Activated CD8-positive, alpha-beta memory T cell treated with anti-CD3 and anti-CD28 coated beads for 48 hours (primary cell): ENCODE measurements at places on chromosomes 6 and 20.
A peak's percentile ranks its signal among the peaks of the same experiment; 100 is the strongest.

DNA sequence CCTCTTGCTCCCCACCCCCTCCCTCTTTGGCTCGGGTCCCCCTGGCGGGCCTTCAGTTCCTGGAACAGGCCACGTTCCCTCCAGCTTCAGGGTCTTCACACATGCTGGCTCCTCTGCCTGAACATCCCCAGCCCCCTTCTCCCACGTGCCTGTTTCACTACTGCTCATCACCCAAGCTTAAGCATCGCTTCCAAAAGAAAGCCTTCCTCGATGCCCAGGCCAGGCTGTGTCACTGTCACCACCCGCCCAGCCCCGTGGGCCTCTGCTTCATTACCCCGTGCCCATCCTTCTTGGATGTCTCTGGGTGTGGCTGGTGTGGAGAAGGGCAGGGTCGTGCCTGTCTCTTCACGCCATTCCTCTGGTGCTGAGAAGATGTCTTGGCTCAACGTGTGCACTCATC lies 2.8 kb downstream of the DLGAP4 start:
- DNase-seq = no peak

DNA sequence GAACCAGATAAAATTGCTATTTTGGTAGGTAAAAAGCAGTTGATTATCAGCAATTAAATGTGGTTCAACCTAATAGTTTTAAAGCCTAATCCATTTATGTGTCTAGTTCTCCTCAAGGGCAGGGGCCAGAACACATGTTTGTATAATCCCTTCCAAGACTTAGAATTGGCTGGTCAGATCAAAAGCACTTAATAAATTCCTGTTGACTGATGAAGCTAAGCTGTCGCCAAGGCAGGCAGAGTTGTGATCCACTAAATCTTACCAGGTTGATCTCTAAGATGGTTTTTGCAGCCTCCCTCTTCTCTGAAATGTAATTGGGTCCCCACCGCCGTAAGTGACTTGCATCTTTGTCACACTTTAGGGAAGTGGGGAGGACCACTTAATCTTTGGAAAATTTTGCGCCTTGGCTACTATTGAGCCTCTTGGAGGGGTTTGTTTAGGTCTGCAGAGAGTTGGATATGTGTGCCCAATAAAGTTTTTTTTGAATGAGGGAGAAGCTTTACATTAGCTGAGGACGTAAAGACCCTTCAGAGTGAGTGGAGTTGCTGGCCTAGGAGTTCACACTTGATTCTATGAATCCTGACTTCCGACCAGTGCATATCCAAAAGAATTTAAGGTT lies 65.9 kb downstream of the PHF20 start:
- no peak for DNase-seq

- no peak for DNase-seq
Observed at GRCh38 chr20:17430125-17430950, 100.8 kb downstream of the BFSP1 start.

- no peak for DNase-seq
Observed at GRCh38 chr20:10648651-10649050, 25.1 kb downstream of the JAG1 start.

DNA sequence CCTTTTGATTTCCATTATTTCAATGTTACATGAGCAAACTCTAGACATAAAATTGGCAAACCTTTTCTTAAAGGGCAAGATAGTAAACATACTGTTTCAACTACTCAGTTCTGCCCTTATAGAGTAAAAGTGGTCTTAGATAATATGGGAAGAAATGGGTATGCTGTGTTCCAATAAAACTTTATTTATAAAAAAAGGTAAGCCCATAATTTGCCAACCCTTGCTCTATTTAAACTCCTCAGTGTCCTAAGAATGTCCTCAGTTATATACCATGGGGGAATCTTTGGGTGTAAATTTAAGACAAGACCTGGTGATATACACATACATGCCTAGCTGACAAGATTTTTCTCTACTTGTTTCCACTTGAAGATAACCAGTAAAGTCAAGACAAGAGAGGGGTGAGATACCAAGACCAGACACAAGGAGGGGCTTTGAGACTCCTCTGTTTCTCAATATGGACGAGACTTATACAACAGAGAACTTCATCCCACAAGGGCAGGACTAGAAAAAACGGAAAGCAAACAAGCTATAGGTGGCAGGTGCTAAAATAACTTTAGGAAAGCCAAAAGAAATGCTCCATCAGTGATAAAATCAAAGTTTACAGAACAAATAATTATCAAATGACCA lies 10.5 kb downstream of the SNX3 start:
- DNase-seq = no peak

GRCh38 chr6:31952140-31952805 lies 6.4 kb downstream of the CFB start:
- no peak for DNase-seq

- DNase-seq = no peak
Observed at GRCh38 chr20:61497029-61497627, 245.1 kb downstream of the CDH4 start.

DNA sequence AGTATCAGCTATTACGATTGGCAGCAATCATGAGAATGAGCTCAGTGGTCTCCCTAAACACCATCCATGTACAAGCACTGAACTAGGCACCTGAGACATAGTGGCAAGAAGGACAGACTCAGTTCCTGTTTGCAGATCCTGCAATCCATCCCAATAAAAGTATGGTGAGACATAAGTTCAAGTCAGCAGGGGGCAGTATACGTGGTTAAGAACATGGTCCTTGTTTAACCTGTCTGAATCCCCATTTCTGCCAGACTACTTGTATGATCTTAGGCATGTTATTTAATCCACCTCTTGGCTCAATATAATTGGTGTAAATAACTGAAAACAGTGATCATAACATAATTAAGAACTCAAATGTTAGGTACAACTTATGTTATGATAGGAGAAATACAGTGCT lies 33.2 kb upstream of the PNISR start:
- no peak for DNase-seq

DNA sequence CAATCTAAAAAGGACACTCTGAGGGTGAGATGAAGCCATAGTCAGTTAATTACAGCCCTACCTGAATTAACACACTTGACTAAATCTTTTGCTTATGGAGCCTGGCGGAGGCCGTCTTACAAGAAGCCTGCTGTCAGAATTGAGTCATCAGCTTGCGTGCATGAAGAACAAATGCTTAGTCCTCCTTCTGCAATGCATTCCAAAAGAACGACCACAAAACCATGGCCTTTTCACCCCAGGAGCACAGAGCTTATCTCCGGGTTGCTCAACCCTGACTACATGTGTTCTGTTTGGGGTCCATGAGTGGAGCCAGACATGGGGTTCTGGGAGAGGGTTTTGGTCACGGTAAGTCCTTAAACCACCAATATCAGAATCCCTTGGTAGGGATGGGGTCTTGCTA lies 318.1 kb downstream of the CLIC5 start:
- DNase-seq = no peak

DNA sequence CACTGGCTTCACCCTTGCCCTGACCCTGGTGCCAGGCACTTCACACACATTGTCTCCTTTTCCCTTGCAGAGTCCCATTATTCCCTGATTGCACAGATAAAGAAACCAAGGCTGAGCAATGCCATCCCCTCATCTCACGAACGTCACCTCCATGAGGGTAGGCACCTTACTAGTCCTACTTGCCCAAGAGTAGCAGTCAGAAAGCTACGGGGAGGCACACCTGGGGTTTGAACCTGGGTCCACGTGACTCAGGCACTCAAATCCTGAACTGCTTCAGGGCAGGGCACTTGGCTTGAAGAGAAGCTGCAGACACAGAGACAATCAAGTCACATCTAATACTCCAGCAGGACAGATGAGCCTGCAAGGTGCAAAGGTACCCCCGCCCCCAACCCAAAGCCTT lies 1.9 kb downstream of the BCAS1 start:
- DNase-seq = no peak

DNA sequence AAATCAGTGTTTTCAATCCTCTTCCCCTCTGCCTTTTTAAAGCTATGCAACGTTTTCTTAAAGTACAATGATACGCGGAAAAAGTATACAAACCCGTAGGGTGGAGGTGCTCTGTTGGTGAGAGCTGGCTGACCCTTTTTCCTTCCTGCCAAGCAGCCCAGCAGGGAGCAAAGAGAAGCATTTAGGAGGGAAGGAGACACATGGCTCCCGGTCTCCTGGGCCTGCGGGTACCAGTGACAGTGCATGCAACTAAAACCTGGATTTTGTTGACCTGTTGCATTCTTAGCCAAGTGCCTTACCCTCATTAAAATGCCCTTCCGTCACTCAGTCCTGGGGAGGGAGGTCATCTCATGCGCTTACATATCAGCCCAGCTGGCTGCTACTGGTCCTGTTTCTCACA lies 87.2 kb downstream of the SLX4IP start:
- no peak for DNase-seq

- no peak for DNase-seq
Observed at GRCh38 chr6:119493980-119494379, 144.4 kb upstream of the MAN1A1 start.

- DNase-seq = no peak
Observed at GRCh38 chr20:12241065-12241464, 323.4 kb downstream of the BTBD3 start.

DNA sequence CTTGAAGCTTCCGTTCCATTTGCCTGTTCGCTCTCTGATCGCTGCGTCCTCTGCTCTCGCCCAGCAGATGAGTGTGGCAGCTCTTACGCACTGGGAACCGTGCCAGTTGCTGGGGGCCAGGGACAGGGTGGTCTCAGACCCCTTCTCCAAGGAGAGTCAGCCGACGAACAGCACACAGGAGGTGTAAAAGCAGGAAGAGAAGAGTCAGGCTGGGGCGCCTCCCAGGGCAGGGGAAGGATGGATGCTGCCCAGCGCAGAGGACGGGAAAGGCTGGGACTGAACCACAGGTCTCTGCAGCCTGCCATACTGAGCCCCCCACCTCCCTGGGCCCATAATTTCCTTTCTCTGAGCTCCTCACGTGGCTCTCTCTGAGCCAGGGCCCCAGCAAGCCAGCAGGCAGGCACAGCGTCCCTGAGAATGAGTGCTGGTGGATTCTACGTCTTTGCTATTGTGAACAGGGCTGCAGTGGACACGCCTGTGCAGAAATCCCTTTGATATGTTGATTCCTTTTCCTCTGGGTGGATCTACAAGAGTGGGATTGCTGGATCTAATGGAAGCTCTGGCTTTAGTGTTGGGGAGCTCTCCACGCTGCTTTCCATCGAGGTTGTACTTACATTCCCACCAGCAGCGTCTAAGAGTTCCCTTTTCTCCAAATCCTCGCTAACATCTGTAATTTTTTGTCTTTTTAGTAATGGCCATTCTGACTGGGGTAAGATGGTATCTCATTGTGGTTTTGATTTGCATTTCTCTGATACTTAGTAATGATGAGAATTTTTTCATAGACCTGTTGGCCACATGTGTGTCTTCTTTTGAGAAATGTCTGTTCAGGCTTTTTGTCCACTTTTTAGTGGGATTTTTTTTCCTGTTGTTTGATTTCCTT lies 104.1 kb downstream of the PSMB1 start:
- no peak for DNase-seq

GRCh38 chr20:15653396-15654207 lies 919.6 kb downstream of the KIF16B start:
- no peak for DNase-seq

GRCh38 chr6:39051399-39052122 lies 3.0 kb downstream of the GLP1R start:
- no peak for DNase-seq

- DNase-seq = no peak
Observed at GRCh38 chr20:45419188-45420091, 3.5 kb downstream of the PIGT start.

DNA sequence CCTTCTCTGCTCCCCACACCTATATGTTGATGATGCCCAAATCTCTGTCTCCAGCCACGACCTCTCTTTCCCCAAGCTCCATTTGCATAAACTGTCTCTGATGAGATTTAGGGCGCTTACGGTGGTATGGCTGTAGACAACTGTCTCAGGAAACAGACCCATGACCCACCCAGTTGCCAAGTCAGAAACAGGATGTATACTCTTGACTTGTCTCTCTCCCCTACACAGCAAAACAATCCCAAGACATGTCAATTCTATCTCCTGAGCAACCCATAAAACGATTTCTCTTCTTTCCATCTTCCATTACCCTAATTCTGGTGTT lies 13.9 kb downstream of the GNL1 start:
- no peak for DNase-seq

GRCh38 chr6:26088344-26088743 lies 1.1 kb downstream of the HFE start:
- DNase-seq = no peak

- DNase-seq = no peak
Observed at GRCh38 chr20:41095110-41095969, 42.0 kb upstream of the PLCG1 start.

DNA sequence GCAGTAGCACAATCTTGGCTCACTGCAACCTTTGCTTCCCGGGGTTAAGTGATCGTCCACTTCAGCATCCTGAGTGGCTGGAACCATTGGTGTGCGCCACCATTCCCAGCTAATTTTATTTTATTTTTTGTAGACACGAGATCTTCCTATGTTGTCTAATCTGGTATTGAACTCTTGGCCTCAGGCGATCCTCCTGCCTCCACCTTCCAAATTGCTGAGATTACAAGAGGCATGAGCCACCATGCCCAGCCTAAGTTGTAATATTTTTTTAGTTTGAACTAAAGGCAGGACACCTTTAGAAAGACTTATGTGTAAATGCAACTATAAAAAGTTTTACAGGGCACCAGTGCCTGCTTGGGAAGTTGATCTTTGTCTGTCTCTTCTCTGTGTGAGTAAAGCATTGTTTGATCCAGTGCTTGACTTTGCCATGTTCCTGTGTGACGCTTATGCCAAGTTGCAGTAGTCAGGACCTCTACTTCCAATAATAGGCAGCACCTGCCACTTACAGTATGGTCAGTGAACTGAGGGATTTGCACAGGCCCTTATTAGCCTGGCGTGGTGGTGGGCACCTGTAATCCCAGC lies 46.9 kb downstream of the JARID2 start:
- no peak for DNase-seq

DNA sequence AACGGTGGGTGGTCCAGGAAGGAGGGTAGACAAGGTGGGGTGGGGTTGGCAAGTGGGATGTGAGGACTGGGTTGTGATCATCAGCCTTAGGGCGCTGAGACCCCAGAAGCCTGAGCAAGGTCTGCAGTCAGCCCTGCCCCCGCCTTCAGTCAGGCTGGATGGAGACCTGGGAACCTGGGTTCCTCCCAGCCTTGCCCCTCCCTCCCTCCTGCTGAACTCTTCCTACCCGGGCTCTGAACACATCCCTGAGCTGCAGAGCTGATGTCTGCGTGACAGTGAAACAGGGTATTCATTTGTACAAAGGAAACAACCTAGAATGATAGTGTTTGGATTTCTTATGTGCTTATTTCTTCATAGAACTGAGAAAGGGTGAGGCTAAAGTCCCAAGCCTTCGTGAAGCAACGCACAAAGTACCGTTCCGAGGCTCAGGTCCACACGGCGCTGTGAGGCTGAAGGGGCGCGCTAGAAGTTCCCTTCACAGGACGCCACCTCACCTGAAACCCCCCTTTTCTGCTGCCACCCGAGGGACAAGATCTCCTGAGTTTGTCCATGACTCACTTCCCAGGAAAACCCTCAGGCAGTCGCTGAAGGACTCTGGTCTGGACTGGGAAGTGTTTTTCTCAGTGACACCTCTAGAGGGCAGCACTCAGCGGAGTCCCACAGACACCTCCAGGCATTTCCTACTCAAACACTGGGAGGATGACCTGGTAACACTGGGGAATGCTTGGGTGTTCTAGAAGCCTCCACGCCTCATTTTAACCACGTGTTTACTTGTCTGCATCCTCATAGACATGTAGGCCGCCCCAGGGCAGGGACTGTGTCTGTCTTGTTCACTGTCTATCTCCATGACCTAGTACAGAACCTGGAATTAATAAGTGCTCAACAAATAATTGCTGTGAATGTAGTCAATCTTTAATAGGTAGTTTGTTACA lies 1.2 kb downstream of the GSTA5 start:
- peak; percentile 19 for DNase-seq
